Left renal pelvis (tissue), 4 donors: ENCODE measurements at places on chromosomes 3 and 15.

DNA sequence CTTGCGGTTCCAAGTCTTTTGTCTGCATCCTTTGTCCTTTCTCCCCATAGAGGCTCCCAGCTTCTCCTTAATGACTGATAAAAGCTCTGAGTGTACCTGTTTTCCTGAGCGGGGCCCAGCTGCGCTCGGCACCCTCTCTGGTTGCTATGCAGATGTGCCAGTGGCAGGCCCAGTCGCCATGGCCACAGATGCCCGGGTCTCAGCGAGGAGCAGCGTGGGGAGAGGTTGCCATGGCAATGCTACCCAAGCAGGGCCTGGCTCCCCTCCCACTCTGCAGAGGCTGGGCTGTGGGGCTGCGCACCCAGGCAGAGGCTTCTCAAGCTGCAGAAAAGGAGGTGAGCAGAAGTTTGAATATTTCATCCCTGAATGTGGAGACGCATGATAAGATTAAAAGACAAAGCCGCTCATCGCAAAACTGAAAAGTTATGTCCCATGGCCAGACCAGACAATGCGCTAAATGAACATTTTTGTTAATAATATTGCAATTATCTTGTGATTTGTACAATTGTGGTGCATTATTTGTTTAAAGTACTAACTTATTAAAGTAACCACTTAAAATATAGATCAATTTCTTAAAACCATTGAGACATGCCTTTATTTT is 66.1 kb downstream of the TPRA1 start:
- DNase-seq: no peak

DNA sequence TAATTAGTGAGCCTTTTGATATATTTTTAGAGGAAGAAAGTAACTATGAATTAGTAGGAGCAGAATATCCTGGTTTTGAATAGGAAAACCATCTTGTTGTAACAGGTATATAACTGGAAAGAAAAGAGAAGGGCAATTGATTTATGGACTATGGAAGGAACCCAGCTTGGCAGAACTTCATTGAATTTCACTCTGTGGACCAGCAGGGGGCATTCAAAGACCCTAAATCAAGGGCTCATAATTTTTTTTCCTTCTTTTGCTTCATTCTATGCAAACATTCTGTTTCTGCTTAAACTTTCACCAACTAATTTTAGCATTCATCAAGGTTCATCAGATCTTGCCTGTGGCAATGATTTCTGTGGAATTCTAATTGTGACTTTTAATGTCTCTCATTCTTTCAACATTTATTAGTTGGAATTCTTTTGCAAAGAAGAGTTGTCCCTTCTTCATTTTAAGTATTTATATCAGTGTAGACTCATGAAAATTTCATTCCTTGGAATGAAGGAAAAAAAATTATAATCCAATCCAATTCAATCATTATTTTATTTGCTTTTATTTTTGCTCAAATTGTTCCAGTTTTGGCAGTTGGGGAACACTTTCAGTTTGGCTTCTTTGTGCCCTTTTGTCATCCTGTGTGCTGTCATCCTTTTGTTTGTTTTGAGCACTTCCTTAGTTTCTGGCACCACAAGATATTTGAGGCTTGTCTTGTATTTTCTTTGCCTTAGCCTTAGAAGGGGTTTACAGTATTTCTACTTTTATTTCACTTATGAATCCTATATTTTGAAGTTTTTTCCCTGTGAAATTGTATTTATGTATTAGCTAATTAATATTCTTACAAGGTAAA is 30.4 kb downstream of the NXPE3 start:
- no peak for DNase-seq

GRCh38 chr3:11091088-11091590 is 63.2 kb upstream of the HRH1 start:
- no peak for DNase-seq

GRCh38 chr15:69896606-69897005 is 201.1 kb downstream of the TLE3 start:
- no peak for DNase-seq

DNA sequence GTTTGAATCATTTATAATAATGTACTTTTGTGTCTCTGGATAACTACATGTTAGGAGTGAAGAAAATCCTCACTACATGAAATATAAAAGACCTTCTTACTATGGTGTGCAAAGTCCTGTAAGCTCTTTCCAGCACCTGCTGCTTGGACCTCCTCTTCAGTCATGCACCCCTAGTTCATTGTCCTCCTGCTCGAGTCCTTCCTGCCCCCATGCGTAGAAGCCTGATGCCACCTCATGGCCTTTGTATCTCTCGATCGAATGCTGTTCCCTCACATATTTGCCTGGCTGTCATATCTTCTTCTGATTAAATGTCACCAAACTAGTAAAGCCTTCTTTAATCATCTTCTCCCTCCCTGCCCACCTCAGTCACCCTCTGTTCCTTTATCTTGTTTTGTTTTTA is 49.9 kb upstream of the SUCLG2 start:
- no peak for DNase-seq

GRCh38 chr15:24955531-24955921 is 739 bp downstream of the SNRPN start:
- DNase-seq: no peak

DNA sequence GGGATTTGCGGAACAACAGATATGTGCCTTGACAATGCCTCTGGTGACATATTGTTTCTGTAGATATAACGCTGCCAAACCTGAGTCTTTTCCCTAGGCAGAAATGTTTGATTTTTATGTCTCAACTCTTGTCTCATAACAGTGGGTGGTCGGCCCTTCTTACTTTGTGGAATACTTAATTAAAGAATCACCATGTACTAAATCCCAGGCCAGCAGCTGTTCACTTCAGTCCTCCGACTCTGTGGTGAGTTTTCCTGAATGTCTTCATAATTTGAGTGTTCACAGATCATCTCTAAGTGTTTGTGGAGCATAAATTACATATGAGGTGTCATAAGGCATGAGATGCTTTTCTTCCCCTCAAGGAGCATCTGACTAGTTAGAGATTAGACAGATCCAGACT is 5.9 kb downstream of the FETUB start:
- DNase-seq: no peak

DNA sequence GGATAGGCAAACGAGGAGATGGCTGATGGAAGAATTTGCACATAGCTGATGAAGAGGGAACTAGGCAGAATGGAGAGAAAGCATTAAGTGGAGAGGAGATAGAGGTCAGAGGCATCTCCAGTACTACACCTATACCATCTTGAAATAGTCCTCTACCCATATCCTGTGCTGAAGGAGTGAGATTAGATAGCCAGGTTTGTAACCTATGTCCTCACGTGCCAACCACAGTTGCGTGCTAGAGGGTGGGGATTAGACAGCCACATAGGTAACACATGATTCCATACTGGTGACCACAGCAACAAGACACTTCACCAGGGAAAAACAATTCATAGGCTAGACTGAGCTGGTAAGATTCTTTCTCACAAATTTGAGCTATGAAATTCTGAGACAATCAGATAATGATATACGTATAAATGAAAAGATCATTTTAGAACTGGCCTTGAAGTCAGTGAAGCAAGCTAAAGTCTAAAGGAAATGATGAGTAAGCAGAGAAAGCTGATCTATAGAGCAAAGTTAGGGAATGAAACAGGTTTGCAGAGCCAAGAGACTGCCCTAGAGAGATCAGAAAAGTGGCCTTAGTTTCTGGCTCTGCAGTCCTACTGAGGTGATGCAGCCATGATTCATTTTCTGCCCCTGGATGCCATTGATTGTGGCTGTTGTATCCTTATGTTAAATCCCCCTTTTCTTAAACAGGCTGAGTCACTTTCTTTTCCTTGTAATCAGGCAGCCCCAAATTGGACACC is 17.7 kb downstream of the MYNN start:
- no peak for DNase-seq

DNA sequence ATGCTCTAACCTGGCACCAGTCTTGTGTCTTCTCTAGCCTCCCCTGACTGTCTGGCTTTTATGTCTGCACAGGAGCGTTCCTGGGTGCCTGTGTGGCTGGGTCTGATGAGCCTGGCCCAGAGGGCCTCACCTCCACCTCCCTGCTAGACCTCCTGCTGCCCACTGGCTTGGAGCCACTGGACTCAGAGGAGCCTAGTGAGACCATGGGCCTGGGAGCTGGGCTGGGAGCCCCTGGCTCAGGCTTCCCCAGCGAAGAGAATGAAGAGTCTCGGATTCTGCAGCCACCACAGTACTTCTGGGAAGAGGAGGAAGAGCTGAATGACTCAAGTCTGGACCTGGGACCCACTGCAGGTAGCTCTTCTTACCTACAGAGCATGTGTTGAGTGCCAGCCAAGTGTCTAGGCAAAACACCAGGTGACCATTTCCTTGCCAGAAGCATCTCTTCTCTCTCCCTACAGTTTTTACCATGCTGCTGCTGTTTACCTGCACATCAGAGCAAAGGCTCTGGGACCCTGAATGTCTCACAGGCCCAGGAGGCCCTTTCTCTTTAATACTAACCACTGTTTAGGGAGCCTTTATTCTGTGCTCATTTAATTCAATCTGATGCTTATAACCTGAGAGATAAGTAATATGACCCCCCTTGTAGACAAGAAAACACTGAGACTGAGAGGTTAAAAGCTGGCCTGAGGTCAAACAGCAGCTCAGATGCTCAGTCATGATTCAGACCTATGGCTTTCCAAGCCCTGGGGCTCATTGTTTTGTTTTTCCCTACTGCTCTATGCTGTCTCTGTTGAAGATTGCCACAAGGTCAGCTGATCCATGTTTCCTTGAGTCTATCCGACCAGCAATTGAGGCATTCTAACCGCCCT is 10.4 kb downstream of the PODXL2 start:
- no peak for DNase-seq

DNA sequence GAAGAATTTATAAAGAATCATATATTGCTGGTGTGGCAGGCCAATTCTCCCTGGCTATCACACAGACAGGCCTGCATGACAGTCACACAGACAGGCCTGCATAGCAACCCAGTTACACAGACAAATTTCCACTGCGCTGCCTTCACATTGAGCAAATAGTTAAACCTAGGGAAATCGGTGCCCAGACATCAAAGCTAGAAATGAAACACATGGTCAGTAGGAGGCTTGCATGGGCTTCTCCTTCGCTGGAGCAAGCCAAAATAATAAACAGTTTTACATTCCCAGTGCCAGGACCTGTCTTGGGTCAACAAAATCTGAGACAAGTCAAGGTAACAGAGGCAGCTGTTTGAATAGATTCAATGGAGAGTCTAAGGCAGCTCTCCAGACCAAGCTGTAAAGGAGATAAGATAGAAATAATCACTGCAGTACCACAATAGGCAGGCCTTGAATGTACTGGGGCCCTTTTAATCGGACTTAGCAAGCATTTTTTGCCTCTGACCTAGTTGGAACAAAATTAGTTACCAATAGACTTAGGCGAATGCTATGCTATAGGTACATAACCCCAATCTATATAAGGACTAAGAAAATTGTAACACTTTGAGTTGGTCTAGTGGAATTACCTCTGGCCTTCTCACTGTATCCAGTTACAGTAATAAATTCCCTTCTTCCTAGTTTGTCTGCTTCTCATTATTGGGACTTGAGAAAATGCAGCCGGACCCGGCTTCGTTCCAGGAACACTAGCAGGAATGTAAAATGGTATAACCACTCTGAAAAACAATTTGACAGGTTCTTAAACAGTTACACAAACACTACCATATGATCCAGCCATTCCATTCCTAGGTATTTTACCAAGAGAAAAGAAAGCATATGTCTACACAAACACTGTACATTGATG is 274.7 kb upstream of the UBE2E2 start:
- DNase-seq: no peak

- DNase-seq: no peak
Measured at GRCh38 chr3:47047673-47048072, 68.2 kb downstream of the NBEAL2 start.

DNA sequence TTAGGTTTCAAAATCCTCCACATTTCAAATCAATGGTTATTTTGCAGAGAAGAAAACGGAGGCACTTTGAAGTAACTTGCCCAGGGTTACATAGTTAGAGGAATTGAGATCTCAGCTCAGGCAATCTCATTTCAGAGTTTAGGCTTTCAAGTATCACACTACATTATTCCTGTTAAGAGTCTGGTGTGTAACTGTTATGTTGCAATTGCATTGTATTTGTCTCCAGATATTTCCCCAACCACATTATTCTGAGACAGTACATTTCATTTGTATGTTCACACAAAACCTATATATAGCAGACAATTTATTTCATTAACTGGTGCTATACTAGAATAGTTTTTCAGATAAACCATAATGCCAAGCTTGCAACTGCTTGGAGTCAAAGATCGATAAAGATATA is 154.2 kb upstream of the TSPAN3 start:
- DNase-seq: no peak

- DNase-seq: no peak
Measured at GRCh38 chr3:107679921-107680320, 157.2 kb downstream of the BBX start.
